ENCODE measurements at places on chromosomes 1 and 21.

GRCh38 chr21:25039461-25040380 lies 567.6 kb downstream of the MRPL39 start:
- DNase-seq: peak; percentile 50

- DNase-seq: no peak
Observed at GRCh38 chr21:39180429-39181019, 2.7 kb downstream of the PSMG1 start.

- no peak for DNase-seq
Observed at GRCh38 chr1:197559244-197559643, 216.0 kb downstream of the DENND1B start.

- DNase-seq: no peak
Observed at GRCh38 chr1:205976708-205977401, 26.3 kb downstream of the RAB7B start.

- peak; percentile 38 for DNase-seq
Observed at GRCh38 chr1:113811156-113811887, 954 bp downstream of the RSBN1 start.

GRCh38 chr1:233873666-233874065 lies 30.8 kb upstream of the SLC35F3 start:
- peak; percentile 64 for DNase-seq

GRCh38 chr1:59143133-59143487 lies 153.8 kb upstream of the FGGY start:
- DNase-seq: peak; percentile 30

DNA sequence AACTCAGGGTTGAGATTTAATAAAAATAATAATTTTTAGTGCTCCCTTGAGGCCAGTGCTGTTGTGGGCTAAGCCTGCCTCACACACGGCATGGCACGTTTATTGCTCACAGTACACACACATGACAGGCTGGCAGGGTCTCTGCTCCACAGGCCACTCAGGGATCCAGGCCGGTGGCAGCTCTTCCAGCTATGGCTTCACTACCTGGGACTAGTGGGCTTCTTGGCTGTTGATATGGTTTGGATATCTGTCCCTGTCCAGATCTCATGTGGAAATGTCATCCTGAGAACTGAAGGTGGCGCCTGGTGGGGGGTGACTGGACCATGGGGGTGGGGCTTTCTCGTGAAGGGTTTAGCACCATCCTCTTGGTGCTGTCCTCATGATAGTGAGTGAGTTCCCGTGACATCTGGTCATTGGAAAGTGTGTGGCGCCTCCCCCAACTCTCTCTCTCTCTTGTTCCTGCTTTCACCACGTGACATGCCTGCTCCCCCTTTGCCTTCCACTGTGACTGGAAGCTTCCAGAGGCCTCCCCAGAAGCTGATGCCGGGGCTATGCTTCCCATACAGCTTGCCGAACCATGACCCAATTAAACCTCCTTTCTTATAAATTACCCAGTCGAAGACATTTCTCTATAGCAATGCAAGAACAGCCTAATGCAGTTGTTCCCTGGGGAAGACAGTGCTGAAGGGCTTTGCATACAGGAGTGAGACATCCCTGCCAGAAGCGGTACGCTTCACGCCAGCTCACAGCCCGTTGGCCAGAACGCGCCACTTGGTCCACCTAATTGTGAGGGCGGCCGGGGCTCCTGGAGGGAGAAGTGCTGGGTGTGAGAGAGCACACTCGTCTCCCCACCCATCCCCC lies 226.9 kb upstream of the C1orf174 start:
- DNase-seq: no peak

DNA sequence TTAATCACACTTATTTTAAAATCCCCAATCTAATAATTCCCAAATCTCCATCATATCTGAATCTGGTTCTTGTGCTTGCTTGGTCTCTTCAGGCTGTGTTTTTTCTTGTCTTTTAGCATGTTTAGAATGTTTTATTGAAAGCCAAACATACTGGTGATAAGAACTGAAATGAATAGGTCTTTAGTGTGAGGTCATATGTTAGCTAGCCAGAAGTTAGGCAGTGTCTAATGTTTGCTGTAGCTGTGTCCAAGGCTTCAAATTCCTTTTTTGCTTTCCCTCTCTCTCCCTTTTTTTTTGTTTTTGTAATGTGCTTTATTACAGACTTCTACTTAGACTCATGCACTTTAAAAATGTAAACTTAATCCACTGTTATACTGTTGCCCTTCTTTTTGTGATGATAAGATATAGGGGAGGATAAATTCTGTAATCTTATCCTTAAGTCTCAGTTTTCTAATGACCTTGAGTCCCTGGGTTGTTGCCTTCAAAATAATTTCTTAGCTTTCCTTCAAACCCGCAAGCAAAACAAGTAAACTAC lies 725.1 kb downstream of the BRINP3 start:
- no peak for DNase-seq

- no peak for DNase-seq
Observed at GRCh38 chr1:27135541-27136235, 19.2 kb downstream of the SLC9A1 start.

GRCh38 chr1:212689758-212690529 lies 9.7 kb downstream of the BATF3 start:
- DNase-seq: no peak

GRCh38 chr1:82466891-82467290 lies 666.2 kb downstream of the ADGRL2 start:
- no peak for DNase-seq

- peak; percentile 50 for DNase-seq
Observed at GRCh38 chr1:63813829-63814277, 40.0 kb downstream of the ROR1 start.

GRCh38 chr1:224199679-224200078 lies 16.6 kb downstream of the DEGS1 start:
- DNase-seq: no peak

Measured in skin of body (tissue), 3 donors.